ENCODE measurements at places on chromosomes 3 and 15.

DNA sequence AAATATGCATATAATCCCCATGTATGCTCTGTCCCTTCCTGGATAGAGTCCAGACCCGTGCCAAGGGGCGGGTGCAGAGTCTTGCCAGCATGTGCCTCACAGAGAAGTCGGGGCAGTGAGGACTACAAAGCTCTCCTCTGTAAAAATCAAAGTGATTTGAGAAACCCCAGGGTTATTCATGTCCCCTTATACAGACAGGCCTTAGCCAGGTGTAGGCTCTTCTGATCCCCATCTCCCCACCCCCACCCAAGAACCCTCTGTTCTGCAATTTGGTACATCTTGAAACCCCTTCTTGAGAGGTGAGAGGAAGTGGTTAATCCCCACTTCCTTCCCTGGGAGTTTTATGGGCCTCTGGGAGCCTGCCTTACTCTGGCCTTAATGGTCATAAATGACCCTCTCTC lies 24.7 kb downstream of the TRIM71 start:
- no peak for DNase-seq

DNA sequence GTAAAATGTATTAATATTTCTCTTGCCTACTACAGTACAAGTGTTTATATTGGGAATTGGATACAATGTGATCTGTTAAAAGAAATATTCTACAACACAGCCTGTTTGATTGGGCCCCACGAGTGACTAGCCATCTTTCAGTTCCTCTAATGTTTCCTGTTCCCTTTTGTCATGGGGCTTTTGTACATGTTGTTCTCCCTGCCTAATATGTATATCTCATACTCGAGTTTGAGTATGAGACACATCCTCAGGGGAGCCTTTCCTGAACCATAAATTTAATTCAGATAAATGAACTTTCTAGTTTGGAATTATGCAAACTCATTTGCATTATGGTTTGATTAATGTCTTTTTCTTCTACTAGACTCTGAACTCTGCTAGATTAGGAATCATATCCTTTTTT lies 65.5 kb downstream of the MEF2A start:
- DNase-seq = no peak

- DNase-seq = no peak
These were observed 41.0 kb downstream of the BCL2L10 start for GRCh38 chr15:52071570-52071969.

DNA sequence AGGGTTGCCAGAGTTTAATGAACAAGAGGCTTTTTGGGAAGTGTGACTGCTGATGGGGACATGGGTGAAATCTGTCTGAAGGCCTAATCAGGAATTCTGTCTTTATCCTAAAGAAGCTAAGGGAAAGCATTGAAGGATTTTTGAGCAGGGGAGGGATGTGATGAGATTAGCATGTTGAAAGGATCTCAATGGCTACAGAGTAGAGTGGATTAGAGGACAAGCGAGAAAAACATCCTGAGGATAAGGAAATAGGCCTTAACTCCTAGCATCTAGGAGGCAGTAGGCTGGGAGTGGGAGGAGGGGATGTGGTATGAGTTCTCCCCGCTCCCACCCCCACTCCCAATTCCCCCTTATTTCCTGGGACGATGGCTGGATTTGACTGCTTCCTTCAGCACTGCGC lies 35.1 kb upstream of the SNTN start:
- no peak for DNase-seq

- no peak for DNase-seq
These were observed 14.0 kb upstream of the SSUH2 start for GRCh38 chr3:8658306-8659212.

- DNase-seq = no peak
These were observed 156.4 kb downstream of the LRRC28 start for GRCh38 chr15:99407716-99408115.

GRCh38 chr3:126781406-126781805 lies 77.4 kb downstream of the CHCHD6 start:
- DNase-seq = no peak

- DNase-seq = no peak
These were observed 511.9 kb downstream of the GBE1 start for GRCh38 chr3:81249540-81250029.

GRCh38 chr3:38740537-38740936 lies 75.5 kb downstream of the SCN10A start:
- DNase-seq = no peak

- no peak for DNase-seq
These were observed 411 bp upstream of the EIF2B5 start for GRCh38 chr3:184134746-184135148.

GRCh38 chr15:77629070-77630030 lies 3.4 kb downstream of the LINGO1 start:
- no peak for DNase-seq

- DNase-seq = no peak
These were observed 3.2 kb downstream of the CTDSPL start for GRCh38 chr3:37864904-37865303.

GRCh38 chr3:53182764-53183355 lies 21.9 kb downstream of the PRKCD start:
- DNase-seq = no peak

- no peak for DNase-seq
These were observed 219.9 kb downstream of the NLGN1 start for GRCh38 chr3:173617490-173617889.

DNA sequence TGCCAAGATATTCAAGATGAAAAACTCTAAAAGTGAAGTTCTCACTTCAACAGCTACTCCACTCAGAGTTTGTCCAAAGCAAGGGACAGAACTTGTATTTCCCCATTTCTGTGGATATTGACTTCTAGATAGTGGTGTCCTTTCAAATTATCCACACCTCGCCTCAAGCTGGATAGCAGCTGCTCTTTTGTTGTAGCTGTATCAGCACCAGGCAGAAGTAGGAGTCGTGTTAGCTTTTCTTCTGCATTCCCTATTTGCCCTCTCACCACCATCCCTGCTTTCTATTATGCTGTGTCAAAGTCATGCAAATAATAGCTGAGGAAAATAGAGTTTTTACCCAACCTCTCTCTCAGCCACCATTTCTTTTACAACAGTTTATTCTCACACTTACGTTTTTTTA lies 303.8 kb downstream of the EPHA3 start:
- DNase-seq = no peak

DNA sequence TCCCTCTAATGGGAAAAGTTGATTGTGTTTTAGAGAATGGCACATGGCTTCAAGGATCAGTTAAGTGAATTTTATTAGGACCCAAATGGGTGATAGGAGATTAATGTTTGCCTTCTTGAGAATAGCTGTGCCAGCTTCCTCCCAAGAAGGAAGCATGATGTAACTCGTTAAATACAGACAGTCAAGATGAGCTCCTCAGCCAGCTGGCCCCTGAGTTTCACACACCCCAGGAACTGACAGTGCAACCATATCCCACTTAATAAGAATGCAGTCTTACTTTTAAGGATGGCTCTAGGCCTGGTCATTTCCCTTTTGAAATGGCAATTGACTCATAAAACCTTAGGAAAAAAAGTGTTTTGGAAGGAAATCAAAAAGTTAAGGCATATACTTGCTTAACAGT lies 472.8 kb upstream of the KCNMB2 start:
- DNase-seq = no peak

GRCh38 chr3:155252535-155252934 lies 40.9 kb downstream of the STRIT1 start:
- no peak for DNase-seq

- DNase-seq = no peak
These were observed 129.8 kb downstream of the DLG1 start for GRCh38 chr3:197168606-197169005.

DNA sequence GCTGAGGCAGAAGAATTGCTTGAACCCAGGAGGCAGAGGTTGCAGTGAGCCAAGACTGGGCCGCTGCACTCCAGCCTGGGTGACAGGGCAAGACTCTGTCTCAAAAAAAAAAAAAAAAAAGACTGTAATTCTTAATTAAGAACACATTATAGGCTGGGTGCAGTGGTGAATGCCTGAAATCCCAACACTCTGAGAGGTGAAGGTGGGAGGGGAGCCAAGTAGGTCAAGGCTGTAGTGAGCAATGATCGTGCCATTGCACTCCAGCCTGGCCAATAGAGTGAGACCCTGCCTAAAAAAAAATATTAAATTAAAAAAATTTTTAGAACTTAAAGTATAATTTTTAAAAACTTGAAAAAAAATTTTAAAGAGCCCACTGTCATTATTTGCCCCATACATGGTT lies 13.4 kb upstream of the ARPIN start:
- DNase-seq = no peak

DNA sequence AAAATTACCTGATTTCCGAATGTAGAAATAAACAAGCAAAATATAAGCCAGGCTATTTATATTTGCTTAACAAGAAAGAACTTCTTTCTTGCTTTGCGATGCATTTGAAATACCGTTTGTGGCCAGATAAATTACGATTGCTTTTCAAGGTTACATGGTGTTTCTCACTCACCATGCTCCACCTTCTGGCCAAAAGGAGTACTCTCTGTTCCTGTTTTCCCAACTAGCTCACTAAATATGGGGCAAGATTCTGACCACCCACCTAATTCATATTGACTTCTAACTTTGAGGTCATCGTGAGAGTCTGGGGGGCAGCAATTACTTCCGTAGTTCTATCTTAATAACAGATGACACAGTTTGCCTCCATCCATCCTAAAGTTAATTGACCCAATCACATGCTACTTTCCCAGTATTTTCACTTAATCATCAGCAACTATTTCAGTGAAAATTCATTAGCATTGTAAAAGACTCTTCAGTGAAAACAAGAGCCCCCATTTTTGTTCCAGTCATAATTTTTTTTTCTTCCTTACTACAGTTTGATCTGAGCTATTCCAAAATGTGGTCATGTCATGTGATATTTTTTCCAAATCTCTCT lies 25.9 kb downstream of the ACP3 start:
- DNase-seq = no peak

DNA sequence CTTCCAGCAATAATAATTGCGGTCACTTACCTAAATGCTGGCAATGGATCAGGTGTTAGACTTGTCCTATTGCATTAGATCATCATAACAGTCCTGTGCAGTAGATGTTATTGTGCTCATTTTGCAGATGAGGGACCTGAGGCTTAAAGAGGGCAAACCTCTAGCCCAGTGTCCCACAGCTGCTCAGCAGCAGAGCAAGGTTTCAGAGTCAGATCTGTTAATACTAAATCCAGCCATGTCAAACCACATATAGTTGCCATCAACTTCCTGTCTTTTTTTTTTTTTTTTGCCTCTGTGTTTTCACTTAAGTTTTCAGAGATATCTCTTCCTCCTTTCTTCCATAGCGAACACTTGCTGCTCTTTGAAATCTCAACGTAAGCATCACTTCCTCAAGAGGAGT lies 12.1 kb downstream of the FEZF2 start:
- no peak for DNase-seq

DNA sequence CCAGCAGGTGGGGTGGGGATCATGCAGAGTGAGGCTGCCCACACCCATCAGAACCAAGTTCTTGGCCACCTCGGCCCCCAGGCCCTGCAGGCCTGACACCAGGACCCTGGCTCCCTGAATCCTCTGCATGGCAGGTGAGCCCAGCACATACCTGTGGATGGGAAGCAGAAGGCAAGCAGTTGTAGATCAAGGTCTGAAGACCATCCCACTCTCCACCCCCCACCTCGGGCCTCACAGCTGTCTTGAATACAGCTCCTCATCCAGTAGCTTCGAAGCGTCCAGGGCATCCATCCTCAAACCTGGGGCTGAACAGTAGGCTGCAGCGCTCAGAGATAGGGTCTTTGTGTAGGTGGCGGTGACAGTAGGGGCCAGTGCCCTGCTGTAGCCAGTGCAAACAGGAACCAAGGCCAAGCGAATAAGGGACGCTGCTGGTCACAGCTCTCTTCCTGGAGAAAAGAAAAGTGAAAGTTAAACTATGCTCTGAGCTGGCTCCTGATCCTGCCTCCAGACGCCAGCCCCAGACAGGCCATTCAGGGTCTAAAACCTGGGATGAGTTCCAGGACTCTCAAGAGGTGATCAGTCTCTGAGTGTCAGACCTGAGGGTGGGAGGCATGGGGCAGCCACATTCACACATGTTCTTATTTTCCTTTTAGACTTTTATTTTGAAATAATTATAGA lies at the start of gene UBA7:
UBA7 (minus strand) TSS at position 457 of the 678 bp plus-strand sequence; CDS start at position 291, 166 bp downstream.
- DNase-seq = no peak

DNA sequence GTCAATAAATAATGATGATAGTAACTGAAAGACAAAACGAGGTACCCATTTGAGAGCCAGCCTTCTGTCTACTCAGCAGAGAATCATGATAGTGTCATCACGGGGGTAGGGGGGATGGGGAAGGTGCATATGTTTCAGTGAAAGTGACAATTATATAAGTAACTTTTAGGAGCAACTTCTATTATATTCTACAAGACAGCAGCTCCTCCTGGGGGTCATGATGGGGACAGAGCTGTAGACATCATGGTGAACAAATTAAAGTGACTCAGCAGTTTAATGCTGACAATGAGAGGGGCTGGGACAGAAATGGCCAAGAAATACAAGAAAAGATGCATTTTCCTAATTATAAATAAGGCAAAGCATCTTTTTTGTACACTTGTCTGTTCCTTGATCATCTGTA lies 11.8 kb downstream of the CAPN3 start:
- DNase-seq = no peak

GRCh38 chr3:172046268-172046915 lies 7.0 kb downstream of the FNDC3B start:
- no peak for DNase-seq

DNA sequence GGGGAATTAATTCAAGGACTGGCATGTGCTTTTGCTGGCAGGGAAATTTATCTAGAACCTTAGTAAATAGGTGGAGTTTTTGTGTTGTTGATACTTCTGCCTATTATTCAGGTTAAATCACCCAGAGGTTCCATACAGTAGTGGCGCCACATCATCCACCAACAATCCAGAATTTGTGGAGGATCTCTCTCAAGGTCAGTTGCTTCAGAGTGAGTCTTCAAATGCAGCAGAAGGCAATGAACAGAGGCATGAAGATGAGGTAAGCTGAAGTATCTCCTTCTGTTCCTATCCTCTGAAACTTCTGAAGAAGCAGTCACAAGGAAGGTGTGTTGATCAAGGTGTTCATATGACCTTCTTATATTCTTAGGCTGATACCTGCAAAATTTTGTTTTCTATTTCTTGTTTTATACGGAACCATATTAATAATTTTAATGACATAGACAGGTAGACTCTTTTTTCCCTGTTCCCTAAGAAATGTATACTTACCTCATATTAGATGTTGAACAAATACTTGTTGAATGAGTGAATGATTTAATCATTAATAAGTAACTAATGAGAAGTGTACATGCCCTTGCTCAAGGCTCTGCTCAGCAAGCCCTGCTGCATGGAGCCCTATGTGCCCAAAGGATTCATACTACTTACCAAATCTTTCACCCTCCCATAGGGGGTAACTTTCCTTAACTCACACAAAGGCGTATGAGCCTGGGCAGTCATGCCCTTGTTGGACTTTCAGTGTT lies 43.6 kb downstream of the HMG20A start:
- no peak for DNase-seq

DNA sequence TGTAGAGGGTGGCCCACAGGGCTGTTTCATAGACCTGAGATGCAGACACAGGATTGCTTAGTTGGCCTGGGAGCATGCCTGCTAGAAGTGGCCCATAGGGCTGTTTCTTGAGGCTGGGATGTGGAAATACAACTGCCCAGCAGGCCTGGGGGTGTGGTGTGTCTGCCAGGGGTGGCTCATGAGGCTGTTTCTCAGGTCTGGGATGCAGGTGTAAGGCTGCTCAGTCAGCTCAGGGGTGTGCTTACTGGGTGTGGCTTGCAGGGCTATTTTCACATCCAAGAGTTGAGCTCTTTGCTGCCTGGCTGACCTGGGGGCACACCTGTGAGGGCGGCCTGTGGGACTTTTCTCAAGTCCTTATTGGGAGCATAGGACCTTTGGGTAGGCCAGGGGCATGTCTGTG lies 131.3 kb downstream of the DOCK3 start:
- no peak for DNase-seq

- DNase-seq = no peak
These were observed 38.0 kb upstream of the DPH6 start for GRCh38 chr15:35583863-35584528.

- DNase-seq = no peak
These were observed 43.5 kb upstream of the ABI3BP start for GRCh38 chr3:101036676-101037075.
